Mesothelial cell of epicardium (in vitro differentiated cells): ENCODE measurements at places on chromosomes 13 and 19.

- no peaks in the 10 kb centered on the region for H3K27me3 ChIP-seq
- H3K27ac ChIP-seq, result no peak overlapping the region
- H3K36me3 ChIP-seq, result peaks cover 24% of the 10 kb centered on the region
Observed at GRCh38 chr19:49779731-49780555, 13.1 kb downstream of the AP2A1 start.

GRCh38 chr13:107005577-107005976 is 437.6 kb upstream of the ARGLU1 start:
- peaks cover 12% of the 10 kb centered on the region for H3K4me1 ChIP-seq
- H3K27ac ChIP-seq, result no peak overlapping the region
- no peak overlapping the region for H3K4me3 ChIP-seq
- no peaks in the 10 kb centered on the region for H3K36me3 ChIP-seq
- no peak for DNase-seq
- H3K27me3 ChIP-seq, result peaks cover 2% of the 10 kb centered on the region

- H3K27ac ChIP-seq, result peak overlapping the region; percentile 52
- no peak overlapping the region for H3K4me3 ChIP-seq
- no peaks in the 10 kb centered on the region for H3K27me3 ChIP-seq
Observed at GRCh38 chr13:25394402-25395060, 22.8 kb downstream of the ATP8A2 start.

DNA sequence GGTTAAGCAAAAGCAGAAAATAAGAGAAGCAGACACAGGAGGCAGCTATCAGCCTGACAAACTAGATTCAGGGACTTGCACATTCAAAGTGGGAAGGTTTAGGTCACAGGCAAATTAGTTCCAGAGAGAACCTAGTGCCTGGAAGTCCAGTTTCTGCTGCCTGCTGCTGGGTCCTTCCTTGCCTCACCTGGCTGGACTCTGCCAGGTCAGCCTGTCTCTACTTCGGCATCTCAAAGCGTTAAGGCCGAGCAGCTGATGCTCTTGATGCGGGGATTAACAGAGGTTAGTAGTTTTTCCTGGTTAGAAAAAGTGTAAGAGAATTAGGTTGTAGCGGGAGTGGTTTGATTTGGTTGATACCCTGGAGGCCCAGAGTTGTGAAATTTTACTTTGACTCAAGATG is 52.0 kb downstream of the KLF5 start:
- H3K36me3 ChIP-seq, result no peaks in the 10 kb centered on the region
- no peaks in the 10 kb centered on the region for H3K27me3 ChIP-seq
- DNase-seq, result no peak
- no peak overlapping the region for H3K4me3 ChIP-seq
- H3K27ac ChIP-seq, result peak overlapping the region; percentile 9

- H3K36me3 ChIP-seq, result no peaks in the 10 kb centered on the region
- H3K27ac ChIP-seq, result no peak overlapping the region
- peaks cover 40% of the 10 kb centered on the region for H3K27me3 ChIP-seq
- no peak for DNase-seq
Observed at GRCh38 chr19:46079576-46079975, 38.8 kb upstream of the IGFL4 start.

DNA sequence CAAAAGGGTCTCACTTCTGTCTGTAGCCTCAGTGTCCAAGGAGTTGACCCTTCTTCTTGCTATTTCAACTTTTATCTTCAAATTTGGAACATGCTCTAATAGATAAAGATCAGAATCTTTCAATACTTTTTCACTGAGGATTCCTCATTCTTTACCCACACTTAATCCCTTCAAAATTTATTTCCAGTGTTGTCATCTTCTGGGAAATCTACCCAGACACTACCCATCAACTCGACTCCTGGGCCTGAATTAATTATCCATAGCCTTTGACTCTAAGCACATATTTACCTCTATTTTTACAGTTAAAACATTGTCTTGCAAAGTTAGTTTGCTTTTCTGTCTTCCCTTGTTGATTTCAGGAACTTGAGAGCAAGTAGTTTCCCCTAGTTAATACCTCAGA is 1022.5 kb downstream of the PCDH9 start:
- no peaks in the 10 kb centered on the region for H3K36me3 ChIP-seq
- no peak overlapping the region for H3K4me3 ChIP-seq
- no peaks in the 10 kb centered on the region for H3K27me3 ChIP-seq
- no peak for DNase-seq

DNA sequence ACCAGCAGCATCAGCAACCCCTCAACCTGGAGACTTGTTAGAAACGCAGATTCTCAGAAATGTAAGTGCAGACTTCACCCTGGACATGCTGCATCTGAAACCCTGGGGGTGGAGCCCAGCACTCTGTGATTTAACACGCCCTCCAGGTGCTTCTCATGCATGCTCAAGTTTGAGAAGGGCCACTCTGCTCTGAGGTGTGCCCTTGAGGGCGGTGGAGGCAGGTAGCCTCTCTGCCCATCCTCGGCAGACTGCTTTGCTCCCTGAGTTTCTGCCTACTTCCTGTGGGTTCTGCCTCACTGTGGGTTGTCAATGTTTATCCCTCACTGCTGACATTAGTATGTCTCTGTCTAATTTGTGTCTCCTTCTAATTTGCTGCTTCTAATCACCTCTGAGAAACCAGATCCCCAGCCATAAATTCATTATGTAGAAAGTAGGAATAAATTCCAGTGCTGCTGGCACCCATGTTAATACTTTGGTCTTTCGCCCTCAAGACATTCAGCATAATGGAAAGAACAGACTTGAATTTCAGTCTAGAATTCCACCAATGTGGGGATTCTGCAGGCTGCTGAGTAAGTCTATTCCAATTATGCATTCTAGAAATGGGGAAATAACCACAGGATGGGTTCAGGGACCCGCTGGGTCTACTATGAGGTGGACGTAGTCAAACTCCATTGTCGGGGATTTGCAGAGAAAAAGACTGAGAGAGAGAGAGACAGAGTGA is 51.3 kb upstream of the CYSLTR2 start:
- H3K36me3 ChIP-seq, result peaks cover 25% of the 10 kb centered on the region
- H3K27me3 ChIP-seq, result no peaks in the 10 kb centered on the region
- H3K4me1 ChIP-seq, result peaks cover 32% of the 10 kb centered on the region
- H3K27ac ChIP-seq, result peak overlapping the region; percentile 69
- H3K4me3 ChIP-seq, result no peak overlapping the region

DNA sequence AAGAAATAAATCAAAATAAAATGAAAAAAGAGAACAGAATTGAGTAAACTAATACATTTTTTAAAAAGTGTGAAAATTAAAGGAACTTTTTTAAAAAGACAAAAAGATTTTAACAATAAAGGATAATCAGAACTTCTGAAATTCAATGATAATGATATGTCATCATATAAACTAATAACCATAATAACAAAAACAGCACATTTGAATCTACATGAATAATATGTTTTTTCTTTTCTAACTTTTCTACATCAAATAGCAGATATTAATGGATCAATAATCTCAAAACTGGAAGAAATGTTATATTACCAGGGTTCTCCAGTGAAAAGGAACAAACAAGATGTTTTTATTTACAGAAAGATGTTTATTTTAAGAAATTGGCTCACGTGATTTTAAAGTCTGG is 903.3 kb upstream of the MIR17HG start:
- H3K27me3 ChIP-seq, result no peaks in the 10 kb centered on the region
- DNase-seq, result no peak
- peaks cover 11% of the 10 kb centered on the region for H3K4me1 ChIP-seq
- no peak overlapping the region for H3K27ac ChIP-seq
- no peak overlapping the region for H3K4me3 ChIP-seq
- no peaks in the 10 kb centered on the region for H3K36me3 ChIP-seq

DNA sequence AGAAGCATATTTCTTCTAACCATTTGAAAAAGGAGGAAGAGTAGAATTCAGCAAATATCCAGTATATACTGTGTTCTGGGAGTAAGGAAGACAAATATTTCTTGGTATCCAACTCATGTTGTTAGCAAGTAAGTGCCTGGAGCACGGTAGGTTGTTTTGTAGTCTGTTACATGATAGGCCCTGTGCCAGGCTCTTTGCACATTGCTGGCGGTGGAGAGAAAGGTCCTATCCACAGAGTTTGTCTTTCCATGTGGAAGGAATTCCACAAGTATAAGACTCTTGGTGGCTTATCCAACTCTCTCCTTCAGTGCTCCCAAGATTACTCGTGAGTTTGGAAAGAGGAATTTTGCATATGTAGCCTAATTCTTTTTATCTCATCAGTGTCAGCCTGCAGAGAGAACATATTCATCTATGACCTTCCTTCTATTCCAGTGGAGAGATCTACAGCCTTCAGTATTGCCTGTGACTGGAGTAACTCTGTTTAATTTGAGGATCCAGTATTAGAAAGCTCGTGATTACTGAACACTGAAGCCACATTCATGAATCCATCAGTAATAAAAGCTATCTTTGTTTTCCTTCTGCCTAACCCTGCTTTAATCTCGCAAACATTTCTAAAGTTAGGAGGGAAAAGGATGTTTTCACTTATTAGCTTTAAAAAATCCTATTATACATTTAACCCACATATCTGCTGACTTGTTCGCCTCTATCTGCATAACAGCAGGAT is 183.9 kb upstream of the CSNK1A1L start:
- H3K27ac ChIP-seq, result no peak overlapping the region
- peaks cover 7% of the 10 kb centered on the region for H3K36me3 ChIP-seq
- no peak for DNase-seq
- H3K4me3 ChIP-seq, result no peak overlapping the region
- H3K27me3 ChIP-seq, result no peaks in the 10 kb centered on the region
- no peaks in the 10 kb centered on the region for H3K4me1 ChIP-seq

GRCh38 chr13:53683608-53684007 is 655.0 kb downstream of the OLFM4 start:
- no peak overlapping the region for H3K4me3 ChIP-seq
- DNase-seq, result no peak
- H3K36me3 ChIP-seq, result no peaks in the 10 kb centered on the region
- H3K27ac ChIP-seq, result no peak overlapping the region

DNA sequence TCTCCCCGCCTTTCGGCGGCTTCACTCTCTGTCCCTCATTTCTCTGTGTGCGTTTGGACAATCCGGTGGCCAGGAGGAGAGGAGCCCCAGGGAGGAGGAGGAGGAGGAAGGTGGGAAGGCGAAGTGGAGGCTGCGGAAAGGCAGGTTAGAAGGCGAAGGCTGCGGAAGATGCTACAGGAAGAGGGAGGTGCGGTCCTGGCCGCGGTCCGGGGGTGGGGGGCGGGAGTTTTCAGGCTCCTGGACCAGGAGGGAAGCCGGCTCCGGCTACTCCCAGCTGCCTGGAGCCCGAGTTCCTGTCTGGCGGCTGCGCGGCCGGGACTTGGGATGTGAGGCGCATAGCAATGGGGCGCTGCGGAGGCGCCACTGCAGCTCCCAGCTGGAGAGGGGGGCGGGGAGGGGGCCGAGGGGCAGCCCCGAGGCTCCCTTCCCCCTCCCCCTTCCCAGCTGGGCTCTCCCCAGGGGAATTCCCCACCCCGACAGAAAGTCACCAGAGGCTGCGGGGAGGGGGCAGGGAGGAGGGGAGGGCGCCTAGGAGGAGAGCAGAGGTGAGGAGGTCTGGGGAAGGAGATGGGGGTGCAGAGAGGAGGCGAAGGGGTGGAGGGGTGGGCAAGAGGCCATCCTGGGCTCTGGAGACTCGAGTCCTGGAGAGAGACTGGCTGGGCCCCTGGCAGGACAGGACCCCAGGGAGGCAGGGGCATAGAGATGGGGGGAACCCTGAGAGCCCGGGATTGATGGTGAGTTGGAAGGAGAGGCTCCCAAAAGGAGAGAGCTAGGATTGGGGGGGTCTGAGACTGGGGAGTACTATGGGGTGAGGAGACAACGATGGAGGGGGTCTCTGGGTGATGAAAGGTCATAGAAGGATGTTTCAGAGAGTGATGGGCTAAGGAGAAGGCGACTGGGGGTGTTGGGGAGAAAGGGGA is 2.0 kb downstream of the LRRC4B start:
- peaks cover 84% of the 10 kb centered on the region for H3K27me3 ChIP-seq
- no peak for DNase-seq
- H3K36me3 ChIP-seq, result no peaks in the 10 kb centered on the region
- H3K4me3 ChIP-seq, result peak overlapping the region; percentile 57
- peaks cover 5% of the 10 kb centered on the region for H3K4me1 ChIP-seq

GRCh38 chr13:25422153-25422552 is 50.4 kb downstream of the ATP8A2 start:
- no peak overlapping the region for H3K27ac ChIP-seq
- H3K27me3 ChIP-seq, result peaks cover 20% of the 10 kb centered on the region
- DNase-seq, result no peak
- no peaks in the 10 kb centered on the region for H3K4me1 ChIP-seq
- peaks cover 6% of the 10 kb centered on the region for H3K36me3 ChIP-seq

- no peak overlapping the region for H3K27ac ChIP-seq
- H3K27me3 ChIP-seq, result no peaks in the 10 kb centered on the region
- no peak for DNase-seq
- H3K4me1 ChIP-seq, result peaks cover 14% of the 10 kb centered on the region
- H3K4me3 ChIP-seq, result no peak overlapping the region
- peaks cover 10% of the 10 kb centered on the region for H3K36me3 ChIP-seq
Observed at GRCh38 chr13:93872376-93872775, 607.1 kb downstream of the DCT start.

DNA sequence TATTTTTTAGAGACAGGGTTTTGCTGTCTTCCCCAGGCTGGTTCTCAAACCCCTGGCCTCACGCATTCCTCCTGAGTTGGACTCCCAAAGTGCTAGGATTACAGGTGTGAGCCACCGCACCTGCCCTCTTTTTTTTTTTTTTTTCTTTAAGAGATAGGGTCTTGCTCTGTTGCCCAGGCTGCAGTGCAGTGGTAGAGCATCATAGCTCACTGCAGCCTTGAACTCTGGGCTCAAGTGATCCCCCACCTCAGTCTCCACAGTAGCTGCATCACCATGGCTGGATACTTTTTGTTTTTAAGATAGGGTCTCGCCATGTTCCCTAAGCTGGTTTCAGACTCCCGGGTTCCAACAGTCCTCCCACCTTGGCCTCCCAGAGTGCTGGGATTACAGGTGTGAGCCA is 1.5 kb downstream of the KCNJ14 start:
- no peak overlapping the region for H3K4me3 ChIP-seq
- peaks cover 19% of the 10 kb centered on the region for H3K36me3 ChIP-seq
- no peak overlapping the region for H3K27ac ChIP-seq

DNA sequence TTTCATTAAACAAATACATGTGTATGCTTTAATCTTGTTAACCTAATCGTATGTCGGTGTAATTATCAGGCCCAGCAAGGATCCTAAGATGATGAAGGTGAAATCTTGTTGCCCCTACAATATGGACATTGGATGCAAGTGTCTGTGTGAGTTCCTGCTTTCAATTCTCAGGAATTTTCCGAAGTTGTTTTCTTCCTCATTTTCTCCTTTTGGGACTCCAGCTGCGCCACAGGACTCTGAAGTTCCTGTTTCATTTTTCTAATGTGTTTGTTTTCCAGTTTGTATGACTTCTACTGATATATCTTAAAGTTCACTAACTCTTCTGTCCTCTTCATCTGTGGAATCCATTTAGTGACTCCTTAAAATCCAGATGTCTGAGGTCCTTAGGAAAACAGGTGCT is 11.9 kb upstream of the OR7D2 start:
- no peak overlapping the region for H3K4me3 ChIP-seq
- no peak overlapping the region for H3K27ac ChIP-seq
- peaks cover 50% of the 10 kb centered on the region for H3K36me3 ChIP-seq
- no peaks in the 10 kb centered on the region for H3K27me3 ChIP-seq

- no peaks in the 10 kb centered on the region for H3K27me3 ChIP-seq
- H3K4me3 ChIP-seq, result no peak overlapping the region
- H3K27ac ChIP-seq, result peak overlapping the region; percentile 56
Observed at GRCh38 chr13:71828564-71828963, 38.4 kb downstream of the DACH1 start.
